ENCODE measurements at places on chromosomes 6 and 20.
A peak's percentile ranks its signal among the peaks of the same experiment; 100 is the strongest.

- no peak for DNase-seq
These were observed 254.8 kb downstream of the FOXC1 start for GRCh38 chr6:1864496-1864895.

GRCh38 chr6:311679-312220 lies 19.5 kb downstream of the DUSP22 start:
- DNase-seq = no peak

DNA sequence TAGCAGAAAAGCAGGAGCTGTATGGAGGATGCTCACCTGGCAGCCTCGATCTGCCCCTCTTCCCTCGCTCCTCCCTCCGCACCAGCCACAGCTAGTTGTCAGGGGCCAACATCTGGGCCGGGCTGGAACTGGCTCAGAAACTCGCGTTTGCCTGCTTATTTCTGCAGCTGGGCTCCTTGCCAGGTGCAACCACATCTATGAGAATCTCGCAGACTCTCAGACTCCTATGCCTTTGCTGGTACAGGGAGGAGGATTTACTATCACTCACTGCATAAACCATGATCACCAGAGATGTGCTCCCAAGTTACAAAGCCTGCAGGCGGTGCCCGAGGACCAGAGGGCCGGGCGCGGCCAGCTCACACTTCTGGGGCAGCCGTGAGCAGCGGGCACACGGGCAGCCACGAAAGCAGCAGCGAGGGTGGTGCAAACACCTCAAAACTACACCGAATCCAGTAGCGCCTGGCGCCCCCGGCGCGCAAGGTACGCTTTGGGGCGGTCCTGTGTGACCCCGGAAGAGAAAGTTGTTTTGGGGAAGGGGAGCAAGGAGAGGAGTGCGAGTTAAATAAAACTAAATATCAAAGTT lies 577 bp upstream of the LRRC1 start:
- peak; percentile 17 for DNase-seq

- no peak for DNase-seq
These were observed 402 bp downstream of the OSBPL2 start for GRCh38 chr20:62238569-62239277.

- no peak for DNase-seq
These were observed 937 bp downstream of the ZNF318 start for GRCh38 chr6:43368259-43369160.

DNA sequence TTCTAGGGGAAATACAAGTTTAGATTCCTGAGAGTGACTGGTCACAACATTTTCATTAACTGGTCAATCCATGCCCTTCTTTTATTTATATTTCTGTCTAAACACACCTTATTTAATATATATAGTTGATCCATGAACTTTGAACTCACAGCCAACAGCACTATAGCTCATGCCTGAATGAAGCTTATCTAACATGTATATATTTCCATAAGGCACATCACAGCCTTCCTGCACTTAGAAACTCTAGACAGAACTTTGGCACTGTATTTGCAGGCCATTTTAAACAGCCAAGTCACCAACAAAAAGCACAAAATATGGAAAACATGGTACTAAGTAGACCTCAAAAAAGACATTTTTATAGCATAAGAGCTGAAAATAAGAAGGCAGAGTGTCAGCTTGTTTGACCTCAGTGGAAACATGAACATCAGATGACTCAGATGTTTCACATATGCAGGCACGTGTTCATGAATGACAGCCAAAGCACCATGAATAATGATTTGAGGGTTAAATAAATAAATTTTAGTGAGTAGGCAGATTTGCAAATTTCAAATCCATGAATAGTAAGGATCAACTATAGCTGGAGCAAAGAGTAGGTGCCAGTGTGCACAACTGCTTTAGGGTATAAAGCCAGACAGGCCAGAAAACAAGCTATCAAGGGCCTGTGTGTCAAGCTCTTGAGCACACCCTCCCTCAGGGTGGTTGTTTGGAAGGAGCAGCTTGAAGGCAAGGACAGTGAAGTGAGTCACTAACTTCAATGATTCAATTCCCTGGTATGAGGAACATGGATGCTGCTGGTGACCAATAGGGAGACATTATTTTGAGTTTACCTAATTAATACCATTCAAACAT lies 88.9 kb upstream of the NT5E start:
- no peak for DNase-seq

GRCh38 chr6:166029506-166029905 lies 138.1 kb downstream of the TBXT start:
- no peak for DNase-seq

GRCh38 chr20:57076152-57076652 lies 190.2 kb downstream of the BMP7 start:
- DNase-seq = no peak

- DNase-seq = no peak
These were observed 69.7 kb upstream of the LY86 start for GRCh38 chr6:6518631-6519427.

DNA sequence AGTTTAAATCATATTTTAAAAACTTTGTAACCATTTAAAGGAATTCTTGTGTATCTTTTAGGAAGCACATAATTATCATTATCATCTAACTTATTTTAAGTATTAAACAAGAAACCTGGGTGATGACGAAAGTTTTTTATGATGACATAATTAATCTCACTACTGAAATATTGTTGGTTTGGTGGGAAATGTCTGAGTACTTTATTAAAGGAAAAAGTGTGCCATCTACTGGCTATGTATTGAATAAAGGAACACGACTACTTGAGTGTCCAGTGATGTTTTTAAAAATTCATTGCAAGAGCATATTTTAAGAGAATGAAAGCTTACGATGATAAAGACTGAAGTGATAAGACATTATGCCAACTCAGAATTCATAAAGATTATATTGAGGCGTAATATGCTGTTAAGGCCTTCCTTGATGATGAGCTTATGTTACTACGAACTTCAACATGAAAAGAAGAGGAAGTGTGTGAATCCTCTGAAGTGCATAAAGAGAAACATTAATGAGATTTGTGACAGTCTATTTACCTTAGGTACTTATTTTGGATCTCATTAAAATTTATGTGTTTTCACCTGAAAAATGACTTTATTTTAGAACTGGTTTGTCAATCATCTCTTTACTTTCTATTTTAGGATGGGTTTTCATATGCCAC lies 12.0 kb upstream of the TRMT11 start:
- DNase-seq = no peak

DNA sequence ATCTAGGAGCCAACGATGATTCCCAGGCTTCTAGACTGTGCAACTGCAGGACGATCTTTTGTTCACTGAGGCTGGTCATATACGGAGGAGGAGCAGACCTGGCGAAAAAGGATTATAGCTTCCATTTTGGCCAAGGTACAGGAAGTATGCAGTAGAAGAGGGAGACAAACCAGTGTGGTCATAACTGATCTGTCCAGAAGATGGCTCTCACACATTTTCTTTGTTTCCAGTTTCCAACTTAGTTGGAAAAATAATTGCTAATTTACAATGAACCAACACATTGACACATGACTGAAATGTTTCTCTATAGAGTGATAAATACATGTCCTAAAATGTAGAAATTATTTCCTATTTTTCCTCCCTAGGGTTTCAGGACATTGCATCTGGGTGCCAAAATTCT lies 364.1 kb upstream of the BTBD3 start:
- DNase-seq = no peak

DNA sequence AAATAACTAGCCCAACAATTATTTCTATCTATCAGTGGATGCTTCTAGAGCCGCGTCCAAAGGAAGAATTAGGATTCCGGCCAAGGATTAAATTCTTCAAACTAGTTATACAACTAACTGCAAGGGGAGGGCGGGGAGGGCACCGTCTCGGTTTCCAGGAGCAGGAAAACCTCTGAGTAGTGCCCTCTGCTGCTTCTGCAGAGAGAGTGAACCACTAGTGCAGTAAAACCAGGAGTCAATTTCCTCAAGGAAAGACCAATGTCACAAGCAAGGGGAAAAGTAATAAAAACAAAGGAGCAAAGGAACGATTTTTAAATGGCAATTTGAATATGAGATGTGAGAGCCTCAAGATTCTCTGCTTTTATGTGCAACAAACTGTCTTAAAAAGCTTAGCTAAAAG lies 16.5 kb upstream of the UBE2J1 start:
- no peak for DNase-seq

GRCh38 chr6:124796464-124796970 lies 165.7 kb upstream of the RNF217 start:
- DNase-seq = no peak

DNA sequence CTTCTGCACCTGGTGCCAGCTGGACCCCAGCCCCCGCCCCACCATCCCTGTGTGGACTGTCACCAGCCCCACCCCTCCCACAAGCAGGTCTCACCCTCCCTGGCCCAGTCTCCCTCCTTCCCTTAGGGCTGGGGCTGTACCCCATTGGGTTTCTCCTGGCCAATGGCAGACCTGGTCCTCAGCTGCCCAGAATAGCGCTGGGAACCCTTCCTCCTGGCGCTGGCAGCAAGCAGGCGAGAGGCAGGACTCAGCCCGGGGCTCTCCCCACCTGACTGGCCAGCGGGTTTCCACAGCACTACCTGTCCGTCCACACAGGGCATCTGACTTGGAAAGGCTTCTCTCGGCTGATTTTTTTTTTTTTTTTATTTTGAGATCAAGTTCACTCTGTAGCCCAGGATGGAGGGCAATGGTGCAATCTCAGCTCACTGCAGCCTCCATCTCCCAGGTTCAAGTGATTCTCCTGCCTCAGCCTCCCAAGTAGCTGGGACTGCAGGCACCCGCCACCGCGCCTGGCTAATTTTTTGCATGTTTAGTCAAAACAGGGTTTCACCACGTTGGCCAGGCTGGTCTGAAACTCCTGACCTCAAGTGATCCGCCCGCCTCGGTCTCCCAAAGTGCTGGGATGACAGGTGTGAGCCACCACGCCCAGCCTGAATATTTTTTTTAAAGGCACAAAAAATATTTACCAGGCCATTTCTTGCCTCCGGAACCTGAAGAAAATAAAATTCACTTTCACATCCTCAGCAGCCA lies 21.6 kb upstream of the CHRNA4 start:
- no peak for DNase-seq

- DNase-seq = no peak
These were observed 28.1 kb upstream of the PAQR8 start for GRCh38 chr6:52333840-52334200.

DNA sequence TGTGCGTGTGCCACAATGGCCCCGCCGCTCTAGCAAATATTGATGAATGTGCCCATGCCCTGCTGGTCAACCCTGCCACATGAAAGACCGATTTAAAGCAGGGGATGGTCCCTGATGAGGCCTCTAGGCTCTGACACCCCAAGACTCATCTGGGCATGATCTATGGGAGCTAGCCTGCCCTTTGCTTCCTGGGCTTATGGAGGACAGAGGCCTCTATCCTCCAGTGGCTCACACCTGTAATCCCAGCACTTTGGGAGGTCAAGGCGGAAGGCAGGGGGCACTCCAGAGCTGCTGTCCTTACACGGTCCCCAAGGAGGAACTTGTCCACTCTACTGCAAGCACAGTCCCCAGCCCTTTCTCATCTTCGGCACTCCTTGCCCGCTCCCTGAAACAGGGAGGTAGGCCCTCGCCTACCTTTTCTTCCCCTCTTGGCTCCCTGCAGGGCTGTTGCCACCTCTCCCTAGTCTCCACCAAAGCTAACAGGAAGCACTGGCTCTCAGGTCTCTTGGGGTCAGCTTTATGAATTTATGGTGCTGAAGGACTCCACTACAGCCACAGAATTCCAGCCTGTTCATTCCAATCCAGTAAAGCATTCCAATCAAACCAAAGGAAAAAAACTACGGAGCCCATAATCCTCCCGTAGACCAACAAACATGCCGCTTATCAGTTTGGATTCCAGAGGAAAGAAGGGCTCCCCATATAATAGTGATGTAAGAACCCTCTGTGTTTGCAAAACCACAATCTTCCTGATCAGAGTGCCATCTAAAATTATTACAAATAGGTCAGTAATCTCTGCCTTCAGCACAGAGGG lies 48.7 kb upstream of the FOXQ1 start:
- no peak for DNase-seq

GRCh38 chr6:16135066-16135465 lies 6.2 kb downstream of the MYLIP start:
- DNase-seq = no peak

GRCh38 chr6:22357724-22358189 lies 60.9 kb upstream of the PRL start:
- no peak for DNase-seq

GRCh38 chr6:37624606-37625574 lies 72.8 kb downstream of the MDGA1 start:
- DNase-seq = no peak

- no peak for DNase-seq
These were observed 253.6 kb downstream of the ARID1B start for GRCh38 chr6:157030755-157031154.

GRCh38 chr20:36150847-36151539 lies 3.5 kb upstream of the EPB41L1 start:
- no peak for DNase-seq

DNA sequence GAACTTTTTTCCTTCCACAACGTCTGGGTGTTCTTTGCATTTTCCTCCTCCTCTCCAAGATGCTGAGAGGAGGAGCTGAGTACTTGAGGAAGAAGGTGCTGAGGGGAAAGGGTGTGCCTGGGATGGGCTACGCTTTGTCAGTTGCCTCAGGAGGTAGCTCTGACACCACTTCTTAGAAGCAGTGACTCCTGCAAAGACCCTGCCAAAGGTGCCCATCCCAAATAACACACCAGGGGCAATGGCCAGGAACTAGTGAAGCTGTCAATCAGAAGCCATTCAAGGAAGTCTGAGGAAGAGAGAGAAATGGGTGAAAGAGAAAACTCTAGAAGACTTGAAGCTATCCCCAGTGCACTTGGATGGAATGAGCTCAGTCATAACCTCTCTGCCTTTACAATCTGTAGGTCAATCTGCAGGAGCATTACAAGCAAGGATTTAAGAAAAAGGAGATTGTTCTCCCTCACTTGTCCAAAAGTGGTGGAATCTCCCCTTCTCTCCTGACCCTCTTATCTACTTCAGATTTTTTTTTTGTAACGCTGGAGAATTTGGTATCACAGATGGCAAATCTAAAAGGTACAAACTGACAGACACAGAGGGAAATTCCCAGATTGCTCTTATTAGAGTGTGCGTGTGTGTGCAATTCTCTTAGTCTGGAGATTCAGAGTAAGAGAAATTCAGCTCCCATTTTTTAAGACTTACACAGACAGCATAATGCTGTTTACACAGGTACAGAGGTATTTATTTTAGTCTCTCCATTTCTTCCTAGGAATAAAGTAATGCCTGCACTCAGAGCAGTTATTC lies 242.6 kb downstream of the GMPR start:
- DNase-seq = no peak

Measured in stimulated activated CD8-positive, alpha-beta memory T cell treated with anti-CD3 and anti-CD28 coated beads, Interleukin-4, amount 100 ng/mL, for 24 hours (primary cell).